ENCODE measurements at places on chromosomes 7 and 10.

GRCh38 chr7:121872831-121873288, at the start of gene PTPRZ1:
PTPRZ1 (plus strand) TSS chr7:121873161; CDS start chr7:121873500, 339 bp downstream.
- peak; percentile 9 for DNase-seq

GRCh38 chr7:98995523-98996149, 117.3 kb downstream of the TRRAP start:
- DNase-seq: no peak

GRCh38 chr7:21193895-21194294, 234.0 kb upstream of the SP4 start:
- no peak for DNase-seq

GRCh38 chr10:12466704-12467305, 117.5 kb downstream of the CAMK1D start:
- DNase-seq: no peak

DNA sequence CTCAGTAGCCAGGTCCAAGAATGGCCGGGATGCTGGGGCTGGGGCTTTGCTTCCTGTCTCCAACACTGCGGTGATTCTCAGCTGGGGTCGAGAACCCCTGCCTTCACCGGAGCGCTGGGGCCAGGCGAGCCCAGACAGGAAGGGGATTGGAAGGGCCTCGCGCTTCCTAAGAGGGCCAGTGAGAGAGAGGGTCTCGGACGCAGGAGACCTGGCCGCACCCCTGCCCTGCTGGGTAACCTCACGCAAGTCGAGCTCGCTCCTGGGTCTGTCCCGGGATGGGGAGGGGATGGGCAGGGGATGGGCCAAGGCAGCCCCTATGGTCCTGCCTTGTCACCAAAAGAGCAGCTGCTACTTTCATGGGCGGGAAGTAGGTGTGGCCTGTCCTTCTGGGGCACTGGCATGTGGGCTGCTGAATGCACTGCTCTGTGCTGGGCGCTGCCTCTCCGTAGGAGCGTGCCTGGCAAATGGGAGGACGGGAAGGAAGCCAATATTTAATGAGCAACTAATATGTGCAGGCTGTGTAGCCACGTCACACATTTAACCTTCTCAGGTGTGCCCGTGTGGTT, 20.0 kb downstream of the KCNK18 start:
- no peak for DNase-seq

DNA sequence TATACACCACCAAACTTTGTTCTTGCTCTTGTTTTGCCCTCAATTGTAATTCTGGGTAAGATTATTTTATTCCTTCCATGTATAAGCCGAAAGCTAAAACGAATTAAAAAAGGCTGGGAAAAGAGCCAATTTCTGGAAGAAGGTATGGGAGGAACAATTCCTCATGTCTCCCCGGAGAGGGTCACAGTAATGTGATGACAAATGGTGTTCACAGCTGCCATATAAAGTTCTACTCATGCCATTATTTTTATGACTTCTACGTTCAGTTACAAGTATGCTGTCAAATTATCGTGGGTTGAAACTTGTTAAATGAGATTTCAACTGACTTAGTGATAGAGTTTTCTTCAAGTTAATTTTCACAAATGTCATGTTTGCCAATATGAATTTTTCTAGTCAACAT, 12.5 kb upstream of the CFAP69 start:
- no peak for DNase-seq

GRCh38 chr10:77776487-77776886, 138.9 kb upstream of the KCNMA1 start:
- DNase-seq: no peak

GRCh38 chr7:111958431-111958830, 247.8 kb downstream of the DOCK4 start:
- DNase-seq: no peak

DNA sequence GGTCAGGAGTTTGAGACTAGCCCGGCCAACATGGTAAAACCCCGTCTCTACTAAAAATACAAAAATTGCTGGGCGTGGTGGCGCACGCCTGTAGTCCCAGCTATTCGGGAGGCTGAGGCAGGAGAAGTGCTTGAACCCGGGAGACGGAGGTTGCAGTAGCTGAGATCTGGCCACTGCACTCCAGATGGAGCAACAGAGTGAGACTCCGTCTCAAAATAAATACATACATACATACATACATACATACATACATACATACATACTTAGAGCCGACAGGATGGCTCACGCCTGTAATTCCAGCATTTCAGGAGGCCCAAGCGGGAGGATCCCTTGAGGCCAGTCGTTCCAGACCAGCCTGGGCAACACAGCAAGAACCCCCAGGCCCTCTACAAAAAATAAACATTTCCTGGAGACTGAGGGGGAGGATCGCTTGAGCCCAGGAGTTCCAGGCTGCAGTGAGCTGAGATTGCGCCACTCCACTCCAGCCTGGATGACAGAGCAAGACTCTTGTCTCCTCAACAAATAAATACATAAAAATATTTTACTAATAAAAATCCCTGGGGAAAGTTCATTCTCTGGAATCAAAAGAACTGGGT, 90.9 kb upstream of the TNRC18 start:
- DNase-seq: no peak

GRCh38 chr10:128206676-128207075, 80.5 kb upstream of the MKI67 start:
- no peak for DNase-seq

GRCh38 chr7:138835087-138835486, 37.1 kb upstream of the ATP6V0A4 start:
- DNase-seq: no peak

- no peak for DNase-seq
These were observed 25.9 kb upstream of the EMX2 start for GRCh38 chr10:117516681-117517080.

GRCh38 chr10:119284679-119285096, 77.3 kb downstream of the GRK5 start:
- no peak for DNase-seq

- no peak for DNase-seq
These were observed 87.4 kb downstream of the GALNT11 start for GRCh38 chr7:152112829-152113228.

GRCh38 chr10:123639131-123639530, 27.0 kb upstream of the GPR26 start:
- DNase-seq: no peak

DNA sequence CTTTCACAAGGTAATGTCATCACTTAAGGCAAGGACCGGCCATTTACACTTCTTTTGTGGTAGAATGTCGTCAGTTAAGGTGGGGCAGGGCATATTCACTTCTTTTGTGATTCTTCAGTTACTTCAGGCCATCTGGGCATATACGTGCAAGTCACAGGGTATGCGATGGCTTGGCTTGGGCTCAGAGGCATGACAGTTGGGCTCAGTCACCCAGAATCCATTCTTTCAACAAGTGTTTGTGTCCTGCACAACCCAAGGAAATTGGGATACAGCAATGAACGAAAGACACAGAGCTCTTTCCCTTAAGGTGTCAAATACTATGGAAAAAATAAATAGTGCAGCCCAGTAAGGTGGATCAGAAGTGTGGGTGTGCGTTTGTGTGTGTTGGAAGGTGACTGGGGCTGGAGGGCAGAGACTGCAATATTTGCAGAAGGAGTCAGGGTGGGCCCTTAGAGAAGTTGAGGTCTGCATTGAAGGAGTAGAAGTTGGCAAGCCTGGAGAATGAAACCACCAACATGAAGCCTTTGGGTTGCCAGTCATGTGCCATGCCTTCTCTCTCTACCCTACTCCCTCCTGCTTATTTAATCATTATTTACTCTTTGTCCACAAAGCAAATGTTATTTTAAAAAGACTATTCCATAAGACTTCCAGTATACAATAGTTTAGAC, 222.8 kb upstream of the PRKCQ start:
- DNase-seq: no peak

GRCh38 chr10:70146489-70147258, at the start of gene TYSND1:
TYSND1 (minus strand) TSS chr10:70146700; CDS start chr10:70146586, 114 bp downstream.
- DNase-seq: peak; percentile 96

GRCh38 chr7:11914645-11915044, 82.6 kb upstream of the THSD7A start:
- DNase-seq: no peak

DNA sequence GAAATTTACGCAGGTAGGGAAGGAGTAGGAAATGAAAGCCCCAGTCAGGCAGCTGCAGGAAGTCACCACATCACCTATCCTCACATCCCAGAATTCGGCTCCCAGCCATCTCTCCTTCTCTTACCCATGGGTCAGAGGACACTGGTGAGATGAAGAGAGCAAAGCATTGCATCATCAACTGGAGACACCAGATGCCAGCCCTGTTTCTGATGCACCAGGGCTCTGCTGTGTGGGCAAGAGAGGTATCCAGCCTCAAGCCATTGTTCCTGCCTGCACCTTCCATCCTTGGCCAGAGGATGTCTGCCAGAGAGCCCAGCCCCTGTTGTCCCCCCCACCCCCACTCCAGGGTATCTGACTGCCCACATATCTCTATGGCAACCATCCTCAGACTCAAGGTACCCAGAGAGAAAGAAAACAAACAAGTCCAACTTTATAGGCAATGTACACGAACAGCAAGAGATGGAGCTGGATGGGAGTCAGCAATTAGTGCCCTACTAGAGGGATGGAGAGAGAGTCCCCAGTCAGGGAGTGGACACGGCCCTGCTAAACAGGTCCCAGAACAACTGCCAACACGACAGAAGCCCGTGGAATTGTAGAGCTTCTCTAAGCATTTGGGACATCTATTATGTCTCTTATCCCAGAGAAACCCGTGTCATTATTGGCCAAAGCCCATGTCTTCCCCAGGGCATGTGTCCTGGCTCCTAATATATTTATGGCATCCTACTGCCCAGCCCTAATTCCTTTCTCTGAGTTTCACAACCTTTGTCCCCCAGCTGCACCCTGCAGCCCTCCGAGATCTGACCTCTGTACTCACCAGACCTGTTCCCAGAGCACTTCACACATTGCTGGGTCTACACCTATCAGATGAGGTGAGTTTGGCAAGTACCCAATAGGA, 2.8 kb downstream of the CAMK2G start:
- no peak for DNase-seq

DNA sequence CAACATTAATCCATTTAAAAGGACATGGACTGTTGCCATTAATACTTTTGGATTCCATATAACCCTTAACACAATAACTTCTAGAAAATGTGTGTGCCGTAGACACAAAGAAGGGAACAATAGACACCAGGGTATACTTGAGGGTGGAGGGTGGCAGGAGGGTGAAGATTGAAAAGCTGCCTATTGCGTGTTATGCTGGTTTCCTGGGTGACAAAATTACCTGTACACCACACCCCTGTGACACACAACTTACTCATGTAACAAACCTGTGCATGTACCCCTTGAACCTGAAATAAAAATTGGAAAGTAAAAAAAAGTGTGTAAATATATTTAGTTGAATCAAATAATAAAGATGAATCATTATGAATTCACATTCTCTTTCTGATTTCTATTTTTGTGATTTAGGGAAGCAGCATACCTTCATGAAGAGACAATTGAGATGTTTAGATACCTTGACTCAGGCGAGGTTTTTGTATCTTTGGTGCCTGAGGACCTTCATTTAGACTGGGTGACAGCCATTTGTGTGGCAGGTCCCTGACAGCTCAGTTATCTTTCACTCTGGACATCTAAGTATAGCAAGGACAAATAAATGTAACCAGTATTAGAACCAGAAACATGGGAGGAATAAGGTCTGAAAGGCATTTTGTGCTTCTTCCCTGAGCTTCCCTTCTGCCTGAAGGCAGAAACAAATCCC, 28.7 kb downstream of the GIMAP8 start:
- no peak for DNase-seq

DNA sequence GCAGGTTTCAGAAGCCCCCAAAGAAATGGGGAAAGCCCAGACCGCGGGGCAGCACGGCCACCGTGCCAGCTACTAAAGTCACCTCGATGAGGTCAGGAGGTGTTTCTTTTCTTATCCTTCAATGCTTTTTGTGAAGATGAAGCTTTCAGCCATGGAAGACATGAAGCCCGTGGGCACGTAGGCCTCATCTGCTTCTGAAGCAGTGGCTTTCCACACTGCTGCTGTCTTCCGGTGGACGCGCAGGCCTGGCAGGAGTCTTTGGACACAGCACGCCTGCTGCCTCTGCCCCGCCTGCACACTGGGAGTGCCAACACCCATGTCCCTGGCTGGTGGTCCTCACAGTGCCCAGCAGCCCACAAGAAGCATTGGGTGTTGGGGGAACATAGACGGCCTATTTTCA, 185.5 kb downstream of the EBF3 start:
- no peak for DNase-seq

- DNase-seq: no peak
These were observed 124.8 kb downstream of the MPP7 start for GRCh38 chr10:28177944-28178637.

DNA sequence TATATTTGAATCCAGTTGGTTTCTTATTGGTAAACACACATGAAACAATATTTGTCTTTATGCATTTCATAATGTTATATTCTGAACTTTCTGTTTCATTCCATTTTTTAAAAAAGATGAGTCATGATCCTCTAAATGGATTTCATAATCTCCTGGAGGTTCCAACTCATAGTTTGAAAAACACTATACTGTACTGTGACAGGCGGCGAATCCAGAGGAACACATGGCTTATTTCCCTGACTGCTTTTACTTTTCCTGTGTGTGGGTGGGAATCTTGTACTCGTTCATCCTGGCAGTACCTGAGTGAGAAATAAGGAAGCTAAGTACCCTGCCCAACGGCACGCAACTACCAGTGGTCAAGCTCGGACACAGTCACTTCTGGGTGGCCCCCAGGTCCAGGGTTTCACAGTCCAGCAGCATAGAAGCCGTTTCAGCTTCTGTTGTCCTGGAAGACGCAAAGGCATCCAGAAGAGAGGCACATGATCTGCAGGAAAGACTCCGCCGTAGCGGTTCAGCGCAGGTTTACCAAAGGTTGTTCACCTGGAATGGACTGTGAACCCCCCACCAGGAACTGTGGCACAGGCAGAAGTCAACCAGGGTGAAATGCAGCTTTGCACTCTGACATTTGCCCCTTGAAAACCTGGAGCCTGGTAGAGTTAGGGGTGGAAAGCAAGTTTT, 117.7 kb downstream of the CCNY start:
- DNase-seq: no peak

DNA sequence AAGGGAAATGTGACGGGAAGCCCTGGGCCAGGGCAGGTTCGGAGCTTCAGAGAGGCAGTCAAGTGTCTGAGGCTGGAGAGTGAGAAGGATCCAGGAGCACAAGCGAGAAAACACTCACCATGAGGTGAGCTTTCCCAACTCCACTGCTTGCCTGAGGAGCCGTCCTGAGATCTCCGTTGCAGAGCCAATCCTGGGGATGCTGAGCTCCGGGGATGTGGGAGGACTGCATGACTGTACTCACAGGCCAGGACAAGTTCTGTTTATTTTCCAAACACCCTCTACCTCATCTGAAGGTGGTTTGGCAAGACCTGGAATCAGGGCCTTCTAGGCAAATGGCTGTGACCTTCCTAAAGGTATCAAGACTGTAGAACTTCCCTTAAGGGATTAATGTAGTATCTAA, 38.7 kb downstream of the GLI3 start:
- no peak for DNase-seq

Measured in amygdala (tissue), 56 donors.